HAP-1 (cell line): ENCODE measurements at places on chromosomes 2 and 18.

GRCh38 chr2:96522304-96523203 lies 14.0 kb upstream of the ARID5A start:
- no peak for DNase-seq

DNA sequence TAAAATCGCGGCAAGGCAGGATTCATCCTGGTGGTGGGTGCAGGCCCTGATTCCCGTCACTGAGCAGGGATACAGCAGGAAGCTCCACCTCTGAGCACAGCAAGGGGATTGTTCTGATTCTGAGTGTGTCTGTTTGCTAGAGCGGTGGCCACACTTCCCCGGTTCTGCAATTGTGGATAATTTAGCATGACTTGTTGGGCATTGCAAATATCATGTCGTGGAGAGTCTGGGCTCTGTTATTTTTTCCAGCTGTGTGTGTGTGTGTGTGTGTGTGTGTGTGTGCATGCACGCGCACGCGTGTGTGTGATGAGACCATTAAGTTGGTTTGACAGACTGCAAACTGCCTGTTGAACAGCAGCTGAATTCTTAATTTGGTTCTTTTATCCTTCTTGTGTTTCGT lies 4.1 kb upstream of the TMEM18 start:
- DNase-seq: no peak

GRCh38 chr2:72623481-72623880 lies 202.4 kb downstream of the EXOC6B start:
- DNase-seq: no peak

- DNase-seq: no peak
Measured at GRCh38 chr2:37282746-37283145, 41.9 kb downstream of the PRKD3 start.

- DNase-seq: no peak
Measured at GRCh38 chr2:239946864-239947728, 78.0 kb downstream of the NDUFA10 start.

GRCh38 chr2:11602563-11603204 lies 67.3 kb downstream of the NTSR2 start:
- no peak for DNase-seq

DNA sequence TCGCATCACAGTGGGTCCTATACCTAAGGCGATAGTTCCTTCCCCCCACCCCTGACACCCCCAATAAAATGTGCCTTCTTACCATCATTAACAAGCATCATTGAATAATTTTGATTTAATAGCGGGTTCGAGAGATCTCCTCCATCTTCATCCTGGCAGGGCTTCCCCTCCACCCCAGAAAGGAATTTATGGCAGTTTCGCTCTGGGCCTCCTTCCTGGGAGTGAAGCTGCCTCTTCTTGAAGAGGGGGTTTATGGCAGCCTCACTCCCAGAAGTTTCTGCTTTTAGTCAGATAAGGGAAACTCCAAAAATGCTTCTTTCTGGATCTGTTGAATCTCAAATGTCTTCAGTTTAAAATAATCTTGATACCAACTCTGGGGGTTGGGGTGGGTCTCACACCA lies 45.7 kb downstream of the RRM2 start:
- no peak for DNase-seq

- DNase-seq: no peak
Measured at GRCh38 chr2:161170377-161170776, 10.1 kb downstream of the TANK start.

- no peak for DNase-seq
Measured at GRCh38 chr2:64587561-64587960, 63.4 kb downstream of the AFTPH start.

DNA sequence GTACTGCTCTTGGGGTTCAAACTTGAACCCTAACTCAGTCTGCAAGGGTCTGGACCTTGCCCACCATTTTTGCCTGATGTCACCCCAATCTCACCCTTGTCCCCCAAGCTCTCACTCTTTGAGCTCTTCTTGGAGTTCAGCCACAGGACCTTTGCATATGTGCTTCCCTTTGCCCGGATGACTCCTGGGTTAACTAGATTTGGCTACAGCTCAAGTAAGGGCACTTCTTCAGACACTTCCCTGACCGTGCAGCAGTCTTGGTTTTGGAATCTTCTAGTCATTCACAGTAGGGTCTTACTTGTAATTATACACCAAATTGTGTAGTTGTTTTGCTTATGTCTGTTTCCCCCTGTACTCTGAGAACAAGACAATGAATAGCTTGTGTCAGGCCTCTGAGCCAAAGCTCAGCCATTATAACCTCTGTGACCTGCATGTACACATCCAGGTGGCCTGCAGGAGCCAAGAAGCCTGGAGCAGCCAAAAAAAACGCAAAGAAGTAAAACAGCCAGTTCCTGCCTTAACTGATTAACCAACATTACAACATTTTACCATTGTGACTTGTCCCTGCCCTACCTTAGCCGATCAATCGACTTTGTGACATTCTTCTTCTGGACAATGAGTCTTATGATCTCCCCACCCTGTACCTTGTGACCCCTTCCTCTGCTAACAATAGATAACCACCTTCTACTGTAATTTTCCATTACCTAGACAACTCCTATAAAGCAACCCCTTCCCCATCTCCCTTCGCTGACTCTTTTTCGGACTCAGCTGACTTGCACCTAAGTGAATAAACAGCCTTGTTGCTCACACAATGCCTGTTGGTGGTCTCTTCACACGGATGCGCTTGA lies 1.0 kb upstream of the MOGAT1 start:
- no peak for DNase-seq

DNA sequence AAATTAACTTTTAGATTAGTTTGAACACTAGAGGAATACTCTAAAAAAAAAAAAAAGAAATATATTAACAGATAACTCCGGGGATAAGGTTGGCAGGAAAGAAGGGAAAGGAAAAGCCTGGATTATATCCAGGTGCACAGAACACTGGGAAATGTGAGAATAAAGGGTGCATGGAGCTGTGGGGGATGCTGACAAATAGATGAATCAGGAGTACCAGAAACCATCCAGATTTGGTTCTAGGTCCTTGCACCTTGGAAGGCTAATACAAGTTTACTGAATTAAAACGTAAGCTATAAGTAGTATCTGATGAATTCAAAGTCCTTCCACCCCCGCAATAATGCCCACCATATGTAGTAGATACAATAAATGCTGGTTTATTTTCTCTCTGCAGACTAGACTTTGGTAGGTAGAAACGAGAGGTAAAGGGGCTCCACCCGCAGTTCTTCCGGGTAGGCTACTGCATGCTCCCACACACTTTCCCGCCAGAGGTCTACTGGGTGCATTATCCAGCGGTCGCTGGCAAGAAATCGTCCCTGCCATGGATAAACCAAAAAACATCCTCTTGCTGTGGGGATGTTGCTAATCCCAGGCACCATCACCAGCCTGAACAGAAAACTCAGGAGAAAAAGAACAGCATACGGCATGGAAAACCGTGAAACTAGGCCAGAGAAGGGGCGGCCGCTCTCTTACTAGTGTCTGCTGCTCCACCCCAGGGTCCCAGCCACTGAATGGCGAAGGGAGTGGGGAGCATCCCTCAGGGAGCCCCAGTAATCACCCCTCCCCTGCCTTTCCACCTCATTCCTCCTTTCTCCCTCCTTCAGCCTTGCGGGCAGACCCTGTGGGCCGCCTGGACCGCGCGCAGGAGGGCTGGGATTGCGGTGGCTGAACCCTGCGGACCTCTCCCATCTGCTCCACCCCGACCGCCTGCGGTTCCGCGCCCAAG lies 1.5 kb downstream of the CNRIP1 start:
- DNase-seq: no peak

DNA sequence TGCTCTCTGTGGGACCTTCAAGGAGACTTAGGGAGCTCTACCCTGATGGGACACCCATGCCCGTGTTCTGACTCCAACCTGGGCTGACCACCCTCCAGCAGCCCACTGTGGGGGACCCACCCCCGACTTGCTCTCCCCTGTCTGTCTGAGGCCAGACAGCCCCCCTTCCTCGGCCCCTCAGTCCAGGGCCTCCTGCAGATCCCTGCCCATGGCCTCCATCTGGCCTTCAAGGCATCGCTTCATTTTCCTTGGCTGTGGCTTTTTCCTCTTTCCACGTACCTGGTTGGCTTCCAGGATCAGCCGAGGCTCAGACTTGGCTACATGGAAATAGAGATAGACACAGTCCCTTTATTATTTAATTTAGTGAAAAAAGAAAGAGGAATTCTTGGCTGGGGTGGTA lies 290.0 kb downstream of the CYP26B1 start:
- no peak for DNase-seq

- DNase-seq: no peak
Measured at GRCh38 chr18:44051026-44051425, 629.7 kb upstream of the SETBP1 start.

- DNase-seq: no peak
Measured at GRCh38 chr2:238493880-238494572, 67.3 kb downstream of the ASB1 start.

DNA sequence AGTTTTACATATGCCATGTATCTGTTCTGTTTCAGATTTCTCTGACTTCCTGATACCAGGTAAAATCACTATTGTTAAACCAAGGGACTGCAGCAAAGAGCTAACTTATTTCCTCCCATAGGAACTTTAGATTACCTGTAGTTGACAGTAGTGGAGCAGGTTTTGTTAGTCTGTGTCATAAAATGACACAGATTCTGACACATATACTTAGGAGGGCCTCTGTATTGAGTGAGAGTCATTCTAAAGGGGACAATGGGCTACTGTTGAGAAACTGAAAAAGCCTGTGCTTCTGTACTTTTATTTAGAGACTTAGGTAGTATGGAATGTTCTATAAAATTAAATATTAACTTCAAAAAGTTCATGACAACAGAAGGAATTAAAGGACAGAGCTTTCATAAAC lies 48.2 kb downstream of the KCMF1 start:
- DNase-seq: no peak

DNA sequence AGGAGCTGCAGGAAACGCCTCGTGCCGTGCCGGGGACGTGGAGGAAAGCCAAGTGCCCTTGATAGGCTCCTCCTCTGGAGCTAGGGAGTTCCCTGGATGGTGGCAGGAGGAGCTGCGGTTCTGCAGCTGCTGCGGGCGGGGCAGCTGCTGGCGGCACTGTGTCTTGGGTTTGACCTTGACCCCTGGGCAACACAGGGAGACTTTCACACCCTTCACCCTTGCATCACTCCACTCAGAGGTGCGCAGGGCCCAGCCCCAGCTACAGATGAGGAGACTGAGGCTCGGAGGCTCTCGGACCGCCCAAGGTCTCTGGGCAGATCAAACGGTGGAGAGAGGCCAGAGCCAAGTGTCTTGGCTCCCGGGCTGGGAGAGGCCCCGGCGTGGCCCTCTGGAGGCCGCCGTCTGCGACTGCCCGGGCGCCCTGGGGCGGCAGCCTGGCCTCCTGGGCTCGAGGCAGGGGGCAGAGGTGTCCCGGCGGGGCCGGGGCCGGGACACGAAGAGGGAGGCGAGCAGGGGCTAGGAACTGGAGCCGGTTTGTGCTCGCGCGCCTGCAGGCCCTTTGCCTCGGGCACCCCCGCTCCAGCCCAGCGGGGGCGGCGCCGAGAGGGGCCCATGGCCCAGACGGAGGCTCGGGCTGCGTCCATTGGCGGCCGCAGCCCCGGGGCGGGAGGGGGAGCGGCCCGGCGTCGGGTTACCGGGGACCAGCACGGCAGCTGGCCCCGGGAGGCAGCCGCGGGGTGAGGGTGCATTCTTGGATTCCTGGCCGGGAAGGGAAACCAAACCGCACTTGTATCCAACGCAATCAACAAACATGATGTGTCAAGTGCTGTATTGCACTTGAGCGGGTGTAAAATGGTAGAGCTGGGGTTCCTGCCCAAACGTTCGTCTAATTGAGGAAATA lies 129.6 kb upstream of the SLC1A4 start:
- DNase-seq: peak; percentile 82

DNA sequence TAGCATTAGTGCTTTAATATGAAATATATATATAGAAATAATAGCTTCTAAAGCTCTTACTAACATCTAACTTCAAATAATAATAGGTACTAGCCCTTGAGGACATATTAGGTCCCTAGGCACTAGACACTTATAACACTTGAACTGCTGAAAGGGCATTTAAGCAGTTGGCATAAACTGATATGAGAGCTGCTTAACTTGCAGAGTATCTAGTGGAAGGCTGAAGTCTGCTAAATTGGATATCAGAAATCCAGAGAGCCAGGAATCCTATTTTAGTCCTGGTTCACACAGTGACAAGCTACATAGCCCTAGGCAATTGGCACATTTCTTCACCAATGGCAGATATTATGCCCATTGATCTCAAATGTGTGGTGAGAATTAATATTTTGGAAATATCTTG lies 326.9 kb upstream of the UBE2E3 start:
- DNase-seq: no peak

GRCh38 chr18:35019933-35020332 lies 21.3 kb upstream of the MAPRE2 start:
- no peak for DNase-seq

DNA sequence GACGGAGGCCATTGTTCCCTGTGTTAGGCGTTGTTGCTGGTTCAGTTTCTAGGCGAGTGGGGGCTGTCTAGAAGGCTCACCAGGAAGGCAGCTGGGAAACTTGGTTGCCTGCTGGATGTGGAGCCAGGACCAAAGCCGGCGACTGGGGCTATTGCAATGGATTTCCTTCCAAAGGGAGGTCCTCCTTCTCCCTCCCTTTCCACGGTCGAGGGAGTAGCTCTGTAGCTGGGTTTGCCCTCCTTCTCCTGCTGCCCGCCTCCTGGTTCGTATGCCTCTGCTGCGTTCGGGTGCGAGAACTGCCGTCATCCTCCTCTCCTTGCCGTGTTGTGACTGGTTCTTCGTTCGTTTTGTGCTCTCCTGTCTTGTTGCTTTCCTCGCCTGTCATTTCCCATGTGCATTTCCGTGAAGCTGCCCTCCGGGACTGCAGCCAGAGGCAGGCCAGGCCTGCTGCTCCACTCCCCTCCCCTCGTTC lies 203.4 kb downstream of the NEDD4L start:
- DNase-seq: no peak

DNA sequence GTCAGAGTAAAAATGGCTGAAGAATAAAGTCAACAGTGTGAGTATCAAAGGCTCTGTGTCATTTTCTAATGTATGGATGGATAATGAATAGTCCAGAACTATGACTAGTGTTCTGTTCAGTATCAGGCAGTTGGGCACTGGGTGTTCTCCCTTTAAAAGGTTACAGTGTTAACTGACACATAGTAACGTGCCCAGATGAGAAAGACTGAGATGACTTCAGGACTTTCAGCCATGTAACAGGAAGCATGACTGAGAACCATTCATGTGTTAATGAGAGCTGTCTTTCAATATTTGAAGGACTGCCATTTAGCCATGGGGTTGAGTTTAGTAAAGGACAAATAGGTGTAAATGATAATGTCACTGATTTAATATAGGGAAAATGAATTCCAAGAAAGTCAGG lies 187.1 kb downstream of the GULP1 start:
- DNase-seq: peak; percentile 58

DNA sequence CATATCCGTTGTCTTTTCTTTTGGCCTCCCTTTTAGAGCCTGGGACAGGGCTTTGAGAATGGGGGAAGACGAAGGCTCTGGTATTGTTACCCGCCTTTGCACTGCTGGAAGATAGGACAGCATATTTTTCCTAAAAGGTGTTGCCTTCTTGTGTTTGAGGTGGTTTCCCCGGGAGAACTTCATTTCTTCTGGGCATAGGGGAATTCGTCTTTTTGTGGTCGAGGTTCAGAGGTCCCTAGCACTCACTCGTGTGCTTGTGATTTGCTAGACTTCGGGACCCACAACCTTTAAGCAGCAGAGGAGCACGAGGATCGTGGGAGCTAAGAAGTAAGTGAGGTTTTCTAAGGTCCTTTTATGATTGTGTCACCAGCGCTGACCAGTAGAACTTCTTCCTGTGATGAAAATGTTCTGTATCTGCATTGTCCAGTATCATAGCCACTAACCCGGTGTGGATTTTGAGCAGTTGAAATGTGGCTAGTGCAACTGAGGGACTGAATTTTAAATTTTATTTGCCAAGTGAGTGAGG lies 611 bp downstream of the ZNF512 start:
- no peak for DNase-seq
